ENCODE measurements at places on chromosomes 12 and 14.

GRCh38 chr14:74905595-74906142, 17.4 kb downstream of the RPS6KL1 start:
- DNase-seq: no peak

DNA sequence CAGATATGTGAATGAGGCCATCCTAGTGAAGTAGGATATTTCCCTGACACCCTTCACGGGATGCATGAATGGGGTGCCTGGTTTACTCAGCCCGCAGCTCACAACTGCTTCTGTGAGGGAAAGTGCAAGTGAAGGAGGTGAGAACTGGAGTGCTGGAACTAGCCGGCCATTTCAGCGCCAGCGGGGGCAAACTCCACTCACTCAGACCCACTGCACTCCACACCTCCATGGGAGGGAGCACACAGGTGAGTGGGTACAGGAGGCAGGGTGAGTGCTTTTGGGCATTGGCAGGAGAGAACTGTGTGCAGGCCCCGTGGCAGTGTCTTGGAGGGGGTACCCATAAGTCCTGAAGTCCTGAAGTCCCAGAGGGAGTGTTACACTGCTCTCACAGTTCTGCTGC, 1008.4 kb downstream of the SLC6A15 start:
- DNase-seq: no peak

DNA sequence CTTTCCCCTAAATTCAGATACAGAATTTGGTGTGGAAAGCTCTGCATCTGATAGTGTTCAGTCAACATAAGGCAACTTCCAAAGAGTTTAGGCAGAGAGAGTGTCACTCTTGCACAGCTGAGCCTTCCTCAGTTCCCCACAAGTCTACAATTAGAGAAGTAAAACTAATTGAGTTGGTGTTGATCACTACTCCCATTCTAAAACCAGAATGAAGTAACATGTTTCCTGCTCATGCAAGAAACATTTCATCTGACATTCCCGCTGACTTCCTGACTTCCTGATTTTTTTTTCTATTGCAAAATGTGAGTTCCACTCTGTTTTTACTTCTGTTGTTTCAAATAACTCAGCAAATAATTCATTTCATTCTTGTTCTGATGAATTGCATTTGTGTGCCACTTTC, 271.0 kb downstream of the ALG10B start:
- DNase-seq: no peak

DNA sequence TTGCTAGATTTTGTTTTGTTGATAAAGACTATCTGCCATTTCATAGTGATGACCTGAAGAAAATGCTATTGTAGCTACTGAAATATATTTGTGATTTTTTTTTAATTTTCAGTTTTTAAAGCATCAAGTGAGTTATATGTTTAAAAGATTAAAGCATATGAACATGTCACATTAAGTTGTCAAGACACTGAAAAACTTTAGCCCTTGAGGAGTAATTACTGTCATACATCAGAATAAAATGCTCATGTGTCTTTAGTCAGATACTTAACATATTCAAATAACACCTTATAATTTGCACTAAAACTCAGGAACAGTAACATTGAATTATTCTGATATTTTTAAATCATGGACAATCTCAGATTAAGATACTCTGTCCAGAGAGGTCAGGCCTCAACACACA, 108.1 kb upstream of the ATXN7L3B start:
- no peak for DNase-seq

DNA sequence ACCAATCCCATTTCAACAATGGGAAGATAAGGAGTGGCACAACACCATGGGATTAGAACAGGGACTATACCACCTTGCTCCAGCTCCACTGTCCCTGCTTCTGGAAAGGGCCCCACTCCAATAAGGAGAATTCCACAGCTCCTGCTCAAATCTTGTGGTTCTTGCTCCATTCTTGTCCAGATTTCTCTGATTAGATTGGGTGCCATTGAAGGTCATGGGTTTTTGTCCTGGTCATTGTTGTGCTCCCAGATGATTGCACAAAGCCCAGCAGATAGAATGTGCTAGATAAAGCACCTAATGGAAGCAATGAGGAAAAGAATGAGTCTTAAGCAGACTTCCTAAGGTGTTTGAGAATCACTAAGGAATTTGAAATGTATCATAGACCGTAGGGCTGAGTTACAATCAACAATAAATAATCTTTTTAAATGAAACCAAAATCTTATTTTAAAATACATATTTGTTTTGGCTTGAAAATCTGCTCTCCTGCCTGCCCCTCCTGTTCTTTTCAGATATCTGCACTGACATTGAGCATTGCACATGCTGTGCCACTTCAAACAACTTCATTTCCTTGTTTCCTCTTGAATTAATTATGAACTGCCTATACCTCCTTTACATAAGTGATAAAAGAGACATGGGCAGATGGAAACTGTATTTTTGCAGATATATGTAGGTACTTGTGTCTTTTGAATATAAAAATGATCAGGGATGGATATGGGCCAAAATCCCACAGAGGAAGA, 115.9 kb downstream of the FGD4 start:
- no peak for DNase-seq

GRCh38 chr12:125856896-125857295, 791.7 kb downstream of the AACS start:
- no peak for DNase-seq

GRCh38 chr12:5456906-5457305, 25.0 kb downstream of the NTF3 start:
- DNase-seq: peak; percentile 67

DNA sequence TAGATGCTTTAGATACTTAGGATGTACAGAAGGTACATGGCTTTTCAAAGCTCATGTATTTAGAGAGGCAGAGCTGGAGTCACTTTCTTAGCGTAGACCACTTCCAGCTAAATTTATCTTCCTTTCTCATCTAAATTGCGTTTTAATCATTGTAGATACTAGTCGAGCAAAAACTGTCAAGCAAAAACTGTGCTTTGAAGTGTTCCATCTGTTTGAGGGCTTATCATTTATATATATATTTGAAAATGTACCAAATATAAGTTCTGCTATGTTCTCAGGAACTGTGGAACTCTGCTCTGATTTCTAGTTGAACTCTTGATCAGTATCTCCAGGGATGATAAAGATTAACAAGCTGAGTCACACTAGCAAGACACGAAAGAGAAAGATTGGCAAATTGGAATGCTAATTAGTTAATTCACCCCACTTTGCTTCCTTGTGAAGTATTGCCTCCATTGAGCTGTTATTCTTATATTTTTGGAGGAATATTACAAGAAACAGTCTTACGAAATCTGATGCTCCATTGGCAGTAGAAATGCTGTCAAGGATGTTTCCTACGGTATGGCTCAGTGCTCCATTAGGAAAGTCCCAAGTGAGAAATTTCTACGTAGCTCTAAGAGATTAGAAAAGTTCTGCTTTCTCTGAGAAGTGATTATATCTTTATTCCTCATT, 310.7 kb downstream of the AEBP2 start:
- no peak for DNase-seq

GRCh38 chr12:131058700-131059099, 105.0 kb downstream of the ADGRD1 start:
- DNase-seq: no peak

- DNase-seq: no peak
Measured at GRCh38 chr12:96719660-96720362, 187.2 kb upstream of the NEDD1 start.

GRCh38 chr12:87317302-87317701, 711.9 kb downstream of the C12orf50 start:
- DNase-seq: no peak

DNA sequence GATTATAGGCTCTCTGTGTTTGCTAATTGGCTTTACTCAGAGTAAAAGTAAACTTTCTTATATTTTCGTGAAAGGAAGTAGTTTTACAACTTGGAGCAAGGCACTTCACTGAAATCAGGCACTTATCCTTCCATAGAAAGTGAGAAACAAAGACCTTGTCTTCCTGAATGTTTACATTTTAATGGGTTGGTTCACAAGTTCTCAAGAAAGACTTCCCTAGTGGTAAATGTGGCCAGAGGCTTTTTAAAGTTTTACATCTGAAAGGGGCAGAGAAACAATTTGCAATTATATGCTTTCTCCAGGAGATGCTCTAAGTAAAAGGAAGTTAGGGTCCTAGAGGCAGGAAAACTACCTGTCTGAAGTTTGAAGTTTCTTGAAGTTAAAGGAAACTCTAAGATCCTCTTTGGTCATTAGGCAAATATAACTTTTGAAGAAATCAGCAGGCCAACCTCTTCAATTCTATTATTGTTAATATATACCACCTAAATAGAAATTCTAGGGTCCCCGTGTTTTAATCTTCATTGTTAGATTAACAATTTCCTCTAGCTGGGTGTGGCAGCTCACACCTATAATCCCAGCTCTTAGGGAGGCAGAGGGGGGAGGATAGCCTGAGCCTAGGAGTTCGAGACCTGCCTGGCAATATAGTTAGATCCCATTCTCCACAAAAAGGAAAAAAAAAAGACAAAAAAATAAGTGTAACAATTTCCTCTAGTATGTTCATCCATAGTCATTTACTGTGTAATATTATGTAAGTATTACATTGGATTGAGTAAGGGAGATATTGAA, 644.9 kb upstream of the FOXG1 start:
- DNase-seq: no peak

- DNase-seq: no peak
Measured at GRCh38 chr14:69485315-69485660, 760 bp downstream of the PLEKHD1 start.

- no peak for DNase-seq
Measured at GRCh38 chr12:41112903-41113302, 75.2 kb upstream of the PDZRN4 start.

DNA sequence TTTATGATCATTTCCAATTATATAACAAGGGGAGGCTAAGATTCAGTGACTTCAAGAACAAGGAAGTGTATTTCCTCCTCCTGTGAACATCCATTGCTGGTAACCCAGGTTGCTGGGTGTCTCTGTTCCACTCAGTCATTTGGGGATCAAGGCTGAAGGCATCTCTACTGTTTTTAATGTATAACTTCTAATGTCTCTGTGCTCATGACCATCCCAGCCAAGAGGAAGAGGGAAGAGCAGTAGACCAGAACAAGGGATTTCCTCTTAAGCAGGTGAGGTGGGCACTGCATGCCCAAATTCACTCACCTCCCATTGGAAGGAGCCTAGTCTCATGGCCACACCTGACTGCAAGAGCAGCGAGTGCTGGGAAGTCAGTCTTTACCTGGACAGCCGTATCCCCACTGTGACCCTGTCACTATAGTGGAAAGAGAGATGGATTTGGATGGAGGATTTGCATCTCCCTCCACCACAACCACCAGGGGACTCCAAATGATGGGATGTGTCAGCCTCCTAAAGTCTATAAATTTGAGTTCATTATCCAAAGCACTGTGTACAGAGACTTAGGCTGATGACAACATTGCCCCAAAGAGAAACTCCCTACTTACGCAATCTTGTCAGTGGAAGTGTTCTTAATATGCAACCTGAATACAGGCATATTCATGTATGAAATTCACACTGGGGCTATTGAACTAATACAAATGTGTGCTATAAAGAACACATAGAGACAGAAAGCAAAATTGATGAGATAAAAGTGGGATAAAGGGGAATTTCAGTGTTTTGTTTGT, 368.7 kb downstream of the TMEM132D start:
- DNase-seq: no peak

GRCh38 chr14:77862154-77862786, 62.4 kb downstream of the ADCK1 start:
- DNase-seq: no peak

DNA sequence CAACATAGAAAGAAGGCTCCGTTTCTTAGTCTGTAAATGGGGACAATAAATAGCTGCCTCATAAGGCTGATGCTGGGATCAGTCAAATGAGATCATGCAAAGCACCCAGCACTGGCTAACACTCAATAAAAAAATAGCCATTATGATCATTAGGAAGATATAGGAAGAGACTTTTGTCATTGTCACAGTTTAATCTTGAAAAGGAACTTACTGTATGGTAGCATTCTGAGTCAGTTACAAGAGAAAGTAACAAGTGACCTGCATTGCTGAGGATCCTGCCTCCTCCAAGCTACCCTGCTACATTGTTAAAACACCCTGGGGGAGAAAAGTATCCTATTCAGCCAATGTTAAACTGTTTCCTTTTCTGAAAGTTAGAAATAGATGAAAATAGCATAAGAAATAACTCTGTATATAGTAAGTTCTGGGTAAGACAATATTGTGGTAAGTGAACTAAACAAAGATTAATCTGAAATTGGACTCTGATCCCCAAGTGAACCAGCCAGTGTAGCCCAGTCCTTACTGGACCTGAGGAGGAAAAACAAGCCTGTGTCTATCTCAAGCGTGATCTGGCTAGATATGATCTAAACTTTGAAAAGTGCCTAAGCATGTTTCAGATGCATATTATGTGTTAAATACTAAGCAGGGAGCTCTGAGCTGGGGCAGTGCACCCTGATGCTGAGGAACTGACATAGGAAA, 3.6 kb upstream of the NUDT4 start:
- no peak for DNase-seq

GRCh38 chr12:55713721-55714120, 2.1 kb upstream of the BLOC1S1 start:
- no peak for DNase-seq

DNA sequence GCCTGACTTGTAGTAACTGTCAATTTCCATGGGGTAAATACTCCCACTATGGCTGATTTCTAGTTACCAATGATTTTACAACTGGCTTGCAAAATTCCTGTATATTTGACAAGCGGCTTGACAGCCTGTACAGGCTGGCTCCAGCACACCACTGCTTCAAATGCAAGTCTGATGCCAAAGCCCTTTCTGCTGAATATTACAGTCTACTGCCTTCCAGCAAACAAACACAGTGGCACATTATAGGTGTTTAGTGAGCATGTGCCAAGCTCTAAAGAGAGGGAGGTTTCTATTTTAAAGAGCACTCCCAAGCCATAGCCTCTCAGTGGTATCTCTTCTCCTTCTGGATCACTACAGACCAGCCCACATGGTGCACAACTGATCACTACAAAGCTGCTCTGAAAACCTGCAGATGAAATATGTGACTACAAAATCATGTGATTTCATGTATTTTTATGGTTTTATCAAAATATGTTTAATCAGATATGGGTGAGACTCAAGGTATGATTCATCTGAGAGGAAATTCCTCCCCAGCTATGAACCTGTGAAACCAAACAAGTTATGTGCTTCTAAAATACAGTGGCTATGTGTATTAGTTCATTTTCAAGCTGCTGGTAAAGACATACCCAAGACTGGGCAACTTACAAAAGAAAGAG, 101.5 kb downstream of the RPAP3 start:
- DNase-seq: peak; percentile 14

- no peak for DNase-seq
Measured at GRCh38 chr12:89476232-89476631, 48.4 kb downstream of the GALNT4 start.

- DNase-seq: peak; percentile 45
Measured at GRCh38 chr12:98591209-98591608, 2.3 kb upstream of the SLC25A3 start.

- DNase-seq: no peak
Measured at GRCh38 chr12:42490261-42490842, 99.2 kb downstream of the PRICKLE1 start.

DNA sequence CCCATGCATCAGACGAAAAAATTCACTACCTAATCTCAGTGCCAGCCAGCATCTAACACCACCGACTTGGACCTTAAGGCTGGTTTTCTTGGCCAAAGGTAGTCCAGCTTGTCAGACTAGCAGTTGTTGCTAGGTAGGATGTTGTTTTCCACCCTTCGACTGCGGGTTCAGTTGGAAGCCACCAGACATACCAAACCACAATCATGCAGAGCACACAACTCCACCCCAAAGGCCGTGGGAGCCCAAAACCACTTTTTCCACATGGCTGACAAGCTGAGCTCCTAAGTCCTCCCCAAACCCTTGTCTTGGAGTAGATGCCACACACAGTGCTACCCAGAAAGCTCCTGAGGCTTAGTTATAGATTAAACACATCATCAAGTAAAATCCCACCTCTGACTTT, 46.8 kb downstream of the LRIG3 start:
- DNase-seq: no peak
